Keratinocyte (primary cell): ENCODE measurements at places on chromosomes 1 and 21. TPM values are rescaled to one million over a fixed set of nuclear protein-coding genes. Genes with fewer than 3 reads are reported as not detected.

The S100A3 gene
- 12.6 to 24.0 TPM (median 15.1 TPM) in 3 replicates for polyA plus RNA-seq

The OR2L8 gene
- not detected in 3 replicates for polyA plus RNA-seq

The CDCP2 gene
- polyA plus RNA-seq = not detected in 3 replicates

The ANKRD45 gene
- 0.11 to 0.18 TPM (median 0.15 TPM) in 3 replicates for polyA plus RNA-seq

The LRRC7 gene
- 0.28 to 0.35 TPM (median 0.33 TPM) in 3 replicates for polyA plus RNA-seq

The HSD3B2 gene
- polyA plus RNA-seq = not detected in 3 replicates

The C1orf94 gene
- 0.05 TPM in 1 of 3 replicates, not detected in the others for polyA plus RNA-seq

The LIPI gene
- polyA plus RNA-seq = not detected in 3 replicates

The SPATA17 gene
- 0.82 to 1.8 TPM (median 1.4 TPM) in 3 replicates for polyA plus RNA-seq

The AMY1C gene
- polyA plus RNA-seq = not detected in 3 replicates

The HSPB7 gene
- polyA plus RNA-seq = 0.03 to 0.05 TPM in 2 of 3 replicates, not detected in the other

The TEDDM1 gene
- not detected in 3 replicates for polyA plus RNA-seq

The SMPDL3B gene
- polyA plus RNA-seq = 0.51 to 1.3 TPM (median 0.61 TPM) in 3 replicates

The KRTAP19-6 gene
- not detected in 3 replicates for polyA plus RNA-seq

The HES2 gene
- polyA plus RNA-seq = 30.1 to 51.6 TPM (median 33.9 TPM) in 3 replicates

The PRDM16 gene
- polyA plus RNA-seq = under 0.01 to 0.05 TPM in 2 of 3 replicates, not detected in the other

The SUSD4 gene
- polyA plus RNA-seq = 1.6 to 2.0 TPM (median 1.6 TPM) in 3 replicates

The TTC34 gene
- 0.01 to 0.04 TPM (median 0.04 TPM) in 3 replicates for polyA plus RNA-seq

The ETV3L gene
- not detected in 3 replicates for polyA plus RNA-seq

The FNBP1L gene
- polyA plus RNA-seq = 13.0 to 22.9 TPM (median 16.6 TPM) in 3 replicates

The C4BPA gene
- not detected in 3 replicates for polyA plus RNA-seq

The UBXN10 gene
- 0.03 to 0.06 TPM (median 0.05 TPM) in 3 replicates for polyA plus RNA-seq
